ENCODE measurements at places on chromosomes 7 and 10.
A peak's percentile ranks its signal among the peaks of the same experiment; 100 is the strongest.

- DNase-seq = peak; percentile 45
Measured at GRCh38 chr7:936386-937054, 18.0 kb downstream of the ADAP1 start.

GRCh38 chr10:12225444-12225843, 29.5 kb downstream of the CDC123 start:
- DNase-seq = no peak

- peak; percentile 62 for DNase-seq
Measured at GRCh38 chr7:151110941-151111645, 24.8 kb downstream of the AGAP3 start.

DNA sequence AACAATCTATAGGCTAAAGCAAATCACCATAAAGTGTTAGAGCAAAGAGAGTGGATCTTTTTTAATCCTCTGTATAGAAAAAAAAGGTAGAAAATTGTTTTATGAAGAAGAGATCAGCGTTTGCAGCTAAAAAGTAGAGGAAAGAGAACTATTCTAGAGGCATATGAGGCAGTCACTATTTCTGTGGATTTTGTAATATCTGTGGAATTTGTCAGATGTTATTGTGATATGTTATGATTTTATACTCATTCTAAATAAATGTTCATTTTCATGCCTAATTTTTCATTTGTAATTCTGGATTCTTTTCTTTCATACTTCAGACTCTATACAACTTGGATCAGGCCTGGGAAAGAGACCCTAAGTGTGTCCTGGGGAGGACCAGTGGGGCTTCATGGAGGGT, 295.0 kb upstream of the LYZL1 start:
- DNase-seq = no peak

- DNase-seq = no peak
Measured at GRCh38 chr10:130579913-130580312, 443.7 kb downstream of the GLRX3 start.

DNA sequence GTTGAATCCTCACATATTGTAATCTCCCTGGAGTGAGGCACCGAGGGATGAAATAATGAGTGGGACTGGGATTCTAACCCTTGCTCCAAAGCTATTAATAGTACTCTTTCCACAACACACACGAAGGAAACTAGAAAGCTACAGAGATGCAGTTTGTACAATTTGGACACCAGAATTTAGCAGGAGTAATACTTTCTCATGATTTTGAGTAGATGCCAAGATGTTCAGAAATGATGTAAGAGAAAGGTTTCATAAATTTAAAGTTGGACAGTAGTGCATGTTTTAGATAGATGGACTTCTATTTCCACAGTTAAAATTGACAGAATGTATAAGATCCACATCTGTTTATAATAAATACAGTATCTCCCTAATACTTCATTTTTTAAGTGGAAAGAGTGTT, 46.5 kb downstream of the PRR15 start:
- no peak for DNase-seq

GRCh38 chr7:27032839-27033238, 63.0 kb downstream of the HOXA1 start:
- peak; percentile 65 for DNase-seq

- DNase-seq = no peak
Measured at GRCh38 chr7:100827330-100828226, at the start of gene EPHB4. TSS of gene EPHB4 (minus strand) at chr7:100827523. CDS start at chr7:100827030, 493 bp downstream.
